NCI-H2029 treated with DMSO at 0.1 percent for 48 hours (cell line): ENCODE measurements at places on chromosomes 7 and 10.

GRCh38 chr7:130226333-130226732, 18.7 kb downstream of the SSMEM1 start:
- no peak for DNase-seq

DNA sequence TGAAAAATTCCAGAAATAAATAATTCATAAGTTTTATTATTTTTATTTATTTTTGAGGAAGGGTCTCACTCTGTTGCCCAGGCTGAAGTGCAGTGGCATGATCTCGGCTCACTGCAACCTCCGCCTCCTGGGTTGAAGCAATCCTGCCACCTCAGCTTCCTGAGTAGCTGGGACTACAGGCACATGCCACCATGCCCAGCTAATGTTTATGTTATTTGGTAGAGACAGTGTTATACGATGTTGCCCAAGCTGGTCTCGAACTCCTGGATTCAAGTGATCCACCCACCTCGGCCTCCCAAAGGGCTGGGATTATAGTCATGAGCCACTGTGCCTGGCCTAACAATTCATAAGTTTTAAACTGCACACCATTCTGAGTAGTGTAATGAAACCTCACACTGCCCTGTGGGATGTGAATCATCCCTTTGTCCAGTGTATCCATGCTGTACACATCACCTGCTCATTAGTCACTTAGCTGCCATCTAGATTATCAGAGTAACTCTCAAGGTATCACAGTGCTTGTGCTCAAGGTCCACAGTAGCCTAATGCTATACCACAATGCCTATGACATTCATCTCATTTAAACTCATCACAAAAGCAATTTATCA, 17.9 kb downstream of the RTKN2 start:
- DNase-seq = no peak

DNA sequence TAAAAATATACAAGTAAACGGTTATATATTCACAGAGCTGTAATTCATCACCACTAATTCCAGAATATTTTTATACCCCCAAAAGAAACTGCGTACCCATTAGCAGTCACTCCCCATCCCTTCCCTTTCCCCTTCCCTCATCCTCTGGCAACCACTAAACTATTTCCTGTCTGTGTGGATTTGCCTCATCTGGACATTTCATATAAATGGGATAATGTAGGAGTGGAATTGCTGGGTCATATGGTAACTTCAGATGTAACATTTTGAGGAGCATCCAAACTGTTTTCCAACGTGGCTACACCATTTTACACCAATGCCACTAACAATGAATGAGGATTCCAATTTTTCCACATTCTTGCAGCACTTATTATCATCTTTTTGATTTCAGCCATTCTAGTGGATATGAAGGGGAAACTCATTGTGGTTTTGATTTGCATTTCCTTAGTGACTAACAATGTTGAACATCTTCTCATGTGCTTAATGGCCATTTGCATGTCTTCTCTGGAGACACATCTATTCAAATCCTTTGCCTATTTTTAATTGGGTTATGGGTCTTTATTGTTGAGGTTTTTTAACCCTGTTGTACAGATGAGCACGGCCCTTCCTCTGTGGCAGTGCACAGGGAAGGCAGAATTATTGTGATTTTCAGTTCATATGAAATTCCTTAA, 79.2 kb downstream of the RBM20 start:
- DNase-seq = no peak

- no peak for DNase-seq
Observed at GRCh38 chr7:122764020-122764419, 61.3 kb upstream of the RNF148 start.

DNA sequence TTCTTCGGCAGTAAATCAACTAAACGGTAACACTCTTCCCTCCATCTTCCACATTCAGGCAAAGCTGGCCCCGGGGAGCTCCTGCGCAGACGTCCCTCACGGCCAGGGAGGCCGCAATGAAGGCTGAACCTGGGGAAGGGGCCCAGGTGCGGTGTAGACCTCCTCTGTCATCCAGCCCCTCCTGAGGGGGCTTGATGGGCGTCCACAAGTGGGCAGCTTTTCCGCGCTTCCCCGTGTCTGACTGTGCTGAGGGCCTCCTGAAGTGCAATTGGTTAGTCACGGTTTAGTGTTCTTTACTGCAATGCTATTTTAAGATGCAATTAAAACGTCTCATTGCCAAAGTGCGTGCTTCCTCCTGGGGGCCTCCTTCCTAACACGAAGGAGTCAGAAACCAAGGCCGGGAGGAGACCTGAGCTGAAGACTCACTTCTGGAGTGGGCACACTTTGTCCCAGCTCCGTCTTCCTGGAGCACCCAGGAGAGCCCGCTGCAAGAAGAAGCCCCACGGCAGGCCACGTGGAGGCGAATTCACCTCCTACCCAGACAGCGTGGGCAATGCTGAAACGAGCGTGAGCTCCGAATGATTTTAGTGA, 173.3 kb downstream of the ELFN1 start:
- DNase-seq = no peak

GRCh38 chr10:88553116-88553752, 29.9 kb downstream of the RNLS start:
- no peak for DNase-seq

- no peak for DNase-seq
Observed at GRCh38 chr7:43799605-43800004, 41.1 kb downstream of the BLVRA start.

GRCh38 chr10:47412177-47412730, 28.2 kb upstream of the ZNF488 start:
- no peak for DNase-seq

- no peak for DNase-seq
Observed at GRCh38 chr10:11949152-11949551, 93.5 kb downstream of the UPF2 start.

DNA sequence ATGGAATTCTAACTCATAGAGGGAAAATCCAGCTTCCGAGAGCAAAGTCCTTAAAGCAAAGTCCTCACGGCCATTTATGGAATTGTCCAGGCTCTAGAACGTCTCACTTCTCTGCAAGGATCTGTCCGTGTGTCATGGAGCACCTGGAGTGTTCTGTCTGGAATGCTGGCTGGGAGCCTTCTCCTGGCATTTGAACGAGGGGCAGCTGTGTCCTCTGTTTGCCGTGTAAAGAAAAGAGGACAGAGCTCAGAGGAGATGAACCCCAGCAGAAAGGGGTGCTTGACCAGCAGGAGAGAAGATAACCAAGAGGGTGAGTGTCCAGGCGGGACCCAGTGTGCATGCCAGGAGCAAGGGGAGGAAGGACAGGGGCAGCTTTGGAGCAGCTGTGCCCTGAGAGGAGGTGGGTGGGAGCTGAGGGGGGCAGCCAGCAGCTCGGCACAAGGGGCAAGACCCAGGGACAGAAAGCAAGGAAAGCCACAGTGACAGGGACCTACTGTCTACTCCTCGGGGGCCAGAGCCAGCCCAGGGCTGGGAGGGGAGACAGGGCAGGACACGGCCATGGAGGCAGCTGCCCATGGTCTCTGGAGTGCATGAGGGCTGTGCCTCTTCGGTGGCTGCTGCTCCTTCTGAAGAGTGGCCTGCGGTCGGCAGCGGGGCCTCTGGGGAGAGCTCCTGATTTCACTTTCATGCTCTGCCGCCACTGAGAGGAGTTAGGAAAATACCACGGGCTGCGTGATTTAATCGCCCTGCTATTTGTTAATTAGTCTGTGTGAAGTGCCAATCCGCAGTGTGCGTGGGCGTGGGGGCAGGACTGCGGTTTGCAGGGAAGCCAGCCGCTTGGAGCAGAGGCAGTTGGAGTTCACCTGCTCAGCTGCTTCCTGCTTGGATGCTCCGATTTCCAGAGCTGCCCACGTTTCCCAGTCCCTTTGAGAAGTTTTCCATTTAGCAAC, 149.3 kb upstream of the SHH start:
- DNase-seq = no peak

GRCh38 chr7:45130910-45131309, 19.4 kb upstream of the TBRG4 start:
- no peak for DNase-seq

DNA sequence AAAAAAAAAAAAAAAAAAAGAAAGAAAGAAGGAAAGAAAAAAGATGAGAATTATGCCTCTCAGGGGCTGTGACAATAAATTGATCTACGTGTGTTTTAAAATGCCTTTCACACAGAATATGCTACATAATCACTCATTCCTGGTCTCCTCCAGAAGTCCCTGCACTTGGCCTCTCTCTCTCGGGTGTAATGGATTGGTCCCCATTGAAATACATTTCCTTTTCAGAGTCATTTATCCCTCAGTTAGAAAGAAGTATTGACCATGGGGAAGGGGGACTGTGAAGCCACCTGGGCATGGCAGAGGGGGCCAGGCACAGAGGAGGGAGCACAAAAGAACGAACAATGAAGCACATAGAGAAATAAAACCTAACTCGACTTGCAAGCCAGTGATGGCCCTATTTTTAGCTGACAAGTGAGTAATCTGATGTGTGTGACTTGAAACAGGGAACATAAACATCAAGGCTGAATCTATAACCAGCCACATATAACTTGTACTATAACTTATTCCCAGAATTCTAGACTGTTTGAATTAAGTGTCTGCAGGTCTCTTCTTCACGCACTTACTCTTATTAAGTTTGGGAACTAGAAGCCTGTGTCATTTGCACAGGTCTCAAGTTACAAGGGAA, 490.8 kb downstream of the KCNMA1 start:
- no peak for DNase-seq

DNA sequence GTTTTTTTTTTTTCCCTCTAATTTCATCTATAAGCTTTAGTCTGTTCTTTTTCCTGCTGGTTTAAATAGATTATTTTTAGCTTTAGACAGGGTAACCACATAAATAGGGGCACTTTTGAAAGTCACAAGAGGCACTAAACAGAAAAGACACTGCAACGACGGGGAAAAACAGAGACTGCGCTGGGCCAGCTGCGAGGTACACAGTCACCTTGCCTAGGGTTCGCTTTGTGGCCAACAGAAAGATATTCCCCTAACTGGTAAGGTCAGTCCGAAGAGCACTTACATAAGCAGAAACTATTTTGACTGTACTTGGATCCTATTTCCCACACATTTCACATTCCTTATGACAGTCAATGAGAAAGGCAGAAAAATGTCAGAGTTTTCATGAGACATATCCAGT, 175.6 kb upstream of the PHF14 start:
- DNase-seq = no peak

DNA sequence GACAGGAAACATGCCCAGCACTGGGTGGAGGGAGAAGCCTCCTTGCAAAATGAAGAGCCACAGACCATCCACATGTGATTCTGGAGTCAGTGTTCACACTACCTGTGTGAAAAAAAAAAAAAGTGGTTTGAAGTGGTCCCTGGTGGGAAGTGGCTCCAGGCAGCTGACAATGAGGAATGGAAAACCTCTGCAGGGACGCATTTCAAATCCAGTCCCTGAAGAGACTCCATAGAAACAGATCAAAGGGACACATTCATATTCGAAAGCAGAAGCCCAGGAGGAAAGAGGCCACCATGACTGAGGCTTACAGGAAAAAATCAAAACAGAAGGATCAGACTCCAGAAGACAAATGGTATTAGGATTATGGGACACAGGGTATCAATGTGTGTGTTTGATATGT, 11.5 kb upstream of the TCERG1L start:
- DNase-seq = no peak

GRCh38 chr10:84845628-84846261, 517.4 kb downstream of the CCSER2 start:
- DNase-seq = no peak
